ENCODE measurements at places on chromosomes 7 and 10.

DNA sequence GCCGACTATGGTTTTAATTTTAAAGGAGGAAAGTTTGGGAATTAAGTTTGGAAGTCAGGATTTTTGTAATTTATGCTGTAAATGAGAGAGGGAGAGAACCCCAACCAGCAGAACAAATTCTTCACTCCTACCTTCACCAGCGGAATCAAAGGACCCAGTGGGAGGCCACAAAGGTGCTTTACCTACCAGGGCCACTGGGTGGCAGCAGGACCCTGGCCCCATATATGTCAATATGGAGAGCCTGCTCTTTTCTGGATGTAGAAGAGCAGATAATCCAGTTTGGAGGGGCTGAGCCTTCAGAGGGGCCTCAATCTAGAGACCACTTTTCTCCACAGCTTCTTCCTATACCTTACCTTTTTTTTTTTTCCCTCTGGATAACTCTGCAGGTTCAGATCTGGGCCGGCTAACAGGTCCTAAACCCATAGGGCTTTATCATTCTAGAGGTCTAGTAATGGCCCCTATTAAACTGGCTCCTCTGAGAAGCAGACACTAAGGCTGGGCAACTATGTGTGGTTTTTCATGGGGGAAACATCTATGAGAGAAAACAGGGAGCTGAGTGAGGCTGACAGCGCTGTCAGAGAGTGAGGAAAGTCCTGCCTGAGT is 8.5 kb upstream of the SCD start:
- DNase-seq: no peak

DNA sequence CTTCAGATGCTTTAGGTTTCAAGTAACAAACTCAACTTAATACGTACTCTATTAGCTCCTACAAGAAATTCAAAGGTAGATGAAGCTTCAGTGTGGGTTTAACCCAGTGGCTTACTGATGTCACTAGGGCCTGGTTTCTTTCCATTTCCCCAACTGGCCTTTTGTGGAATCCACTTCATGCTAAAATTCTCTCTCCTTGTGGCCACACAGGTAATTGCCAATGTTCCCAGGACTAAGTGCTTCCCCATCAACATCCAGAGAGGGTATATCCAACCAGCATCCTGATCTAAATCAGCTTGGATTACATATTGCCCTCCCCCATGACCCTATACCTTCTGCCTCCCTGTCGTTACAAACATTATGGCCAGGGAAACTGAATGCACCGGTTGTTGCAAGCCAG is 10.7 kb downstream of the FBXL13 start:
- no peak for DNase-seq

DNA sequence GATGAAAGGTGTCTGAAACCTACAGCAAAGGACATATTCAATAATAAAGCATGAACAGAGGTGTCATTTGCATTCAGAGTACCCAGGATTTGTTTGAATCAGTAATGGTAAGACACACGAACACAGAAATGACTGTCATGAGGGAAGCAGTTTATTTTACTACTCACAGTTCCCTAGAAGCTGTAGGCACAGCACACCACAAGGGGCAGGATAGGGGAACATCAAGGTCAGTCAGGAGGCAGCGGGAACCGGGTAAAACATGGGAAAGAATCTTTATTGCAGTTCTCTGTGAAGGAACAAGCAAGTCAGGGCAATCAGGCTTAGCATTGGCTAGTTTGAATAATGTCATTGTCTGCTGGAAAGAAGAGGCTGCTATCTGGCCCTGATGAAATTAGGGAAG is 70.2 kb upstream of the PDSS1 start:
- no peak for DNase-seq

- DNase-seq: no peak
Measured at GRCh38 chr7:82019551-82020475, 250.0 kb upstream of the HGF start.

DNA sequence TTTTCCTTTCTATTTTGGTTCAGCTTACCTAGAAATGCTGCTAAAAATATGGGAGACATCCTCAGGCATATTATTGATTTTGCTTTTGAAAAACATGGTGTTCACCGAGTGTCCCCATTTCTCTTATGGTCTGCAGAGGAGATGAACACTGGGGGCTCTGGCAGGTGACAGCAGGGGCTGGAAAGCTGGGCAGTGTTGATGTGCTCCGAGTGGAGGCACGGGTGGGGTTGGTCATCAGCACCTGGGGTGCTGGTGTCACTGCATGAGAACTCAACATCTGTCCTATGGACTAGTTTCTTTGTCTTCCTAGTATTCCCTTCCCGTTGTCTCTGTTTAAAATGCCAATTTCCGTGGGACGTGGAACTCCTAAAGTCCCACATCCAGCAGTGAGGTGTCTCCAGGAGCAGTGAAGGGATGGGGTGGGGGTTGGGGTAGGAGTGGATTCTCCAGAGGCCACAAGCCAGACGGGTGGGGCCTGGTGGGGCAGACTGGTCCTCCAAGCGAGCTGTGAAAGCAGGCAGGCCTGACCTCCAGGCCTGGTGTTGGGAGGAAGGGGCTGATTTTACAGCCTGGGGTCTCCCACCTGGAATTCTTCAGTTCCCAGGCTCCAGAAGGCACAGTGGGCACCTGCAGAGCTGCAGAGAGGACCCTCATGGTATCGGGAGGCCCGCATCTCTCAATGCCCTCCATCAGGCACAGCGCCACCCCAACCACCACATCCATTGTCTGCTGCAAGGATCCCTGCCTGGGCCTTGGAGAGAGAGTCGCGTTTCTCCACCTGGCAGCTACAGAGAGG is 24.4 kb downstream of the ZNF775 start:
- DNase-seq: no peak

GRCh38 chr7:87933605-87933952 is 472 bp upstream of the ADAM22 start:
- DNase-seq: no peak

GRCh38 chr10:126839094-126839761 is 66.0 kb upstream of the DOCK1 start:
- no peak for DNase-seq

DNA sequence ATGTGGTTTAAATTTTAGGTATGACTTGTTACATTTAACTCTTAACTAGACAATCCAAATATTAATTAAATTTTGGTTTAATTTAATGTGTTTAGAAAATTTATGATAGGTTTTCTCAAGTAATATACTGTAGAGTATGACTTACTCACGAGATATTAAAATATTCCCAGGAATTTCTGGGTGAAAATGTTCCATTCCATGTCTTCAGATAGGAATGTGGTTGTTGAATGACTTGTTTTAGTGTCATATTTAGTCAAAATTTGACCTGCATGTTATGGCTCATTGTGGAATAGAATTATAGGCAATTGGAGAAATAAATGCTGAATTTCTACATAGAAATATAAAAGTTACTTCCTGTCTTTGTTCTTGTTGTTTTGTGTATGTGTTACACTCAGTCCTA is 46.7 kb downstream of the SHOC2 start:
- no peak for DNase-seq

DNA sequence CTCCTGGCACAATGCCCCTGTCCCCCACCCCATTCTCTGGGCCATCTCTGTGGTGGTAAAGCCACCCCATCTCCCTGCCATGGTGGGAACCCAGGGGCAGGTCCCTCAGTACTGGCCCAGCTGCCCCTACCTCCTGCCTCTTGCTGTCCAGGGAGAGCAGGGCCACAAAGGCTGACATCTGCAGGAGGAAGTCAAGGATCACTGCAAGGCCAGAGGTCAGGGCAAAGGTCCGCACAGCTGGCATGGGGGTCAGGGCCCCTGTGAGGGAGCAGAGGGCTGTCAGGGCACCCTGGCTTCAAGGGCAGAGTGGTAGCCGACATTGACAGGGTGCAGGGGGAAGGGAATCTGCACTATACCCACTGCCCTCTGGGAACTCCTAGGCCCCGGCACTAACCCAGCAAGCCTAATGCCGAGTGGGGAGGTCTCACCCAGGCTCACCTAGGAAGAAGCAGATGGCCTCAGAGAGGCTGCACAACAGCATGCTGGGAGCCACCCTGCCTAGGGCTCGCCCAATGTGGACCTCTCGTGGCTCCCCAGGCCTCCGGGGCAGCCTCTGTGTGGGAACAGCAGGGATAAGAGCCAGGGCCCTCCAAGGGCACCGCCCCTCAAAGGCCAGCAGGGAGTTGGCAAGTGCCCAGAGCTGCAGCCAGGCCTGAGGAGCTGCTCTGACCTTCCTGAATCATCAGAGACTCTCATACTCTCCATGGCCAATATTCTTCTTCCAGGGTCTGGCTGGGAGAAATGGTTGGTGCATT is 7.7 kb downstream of the NPC1L1 start:
- no peak for DNase-seq

DNA sequence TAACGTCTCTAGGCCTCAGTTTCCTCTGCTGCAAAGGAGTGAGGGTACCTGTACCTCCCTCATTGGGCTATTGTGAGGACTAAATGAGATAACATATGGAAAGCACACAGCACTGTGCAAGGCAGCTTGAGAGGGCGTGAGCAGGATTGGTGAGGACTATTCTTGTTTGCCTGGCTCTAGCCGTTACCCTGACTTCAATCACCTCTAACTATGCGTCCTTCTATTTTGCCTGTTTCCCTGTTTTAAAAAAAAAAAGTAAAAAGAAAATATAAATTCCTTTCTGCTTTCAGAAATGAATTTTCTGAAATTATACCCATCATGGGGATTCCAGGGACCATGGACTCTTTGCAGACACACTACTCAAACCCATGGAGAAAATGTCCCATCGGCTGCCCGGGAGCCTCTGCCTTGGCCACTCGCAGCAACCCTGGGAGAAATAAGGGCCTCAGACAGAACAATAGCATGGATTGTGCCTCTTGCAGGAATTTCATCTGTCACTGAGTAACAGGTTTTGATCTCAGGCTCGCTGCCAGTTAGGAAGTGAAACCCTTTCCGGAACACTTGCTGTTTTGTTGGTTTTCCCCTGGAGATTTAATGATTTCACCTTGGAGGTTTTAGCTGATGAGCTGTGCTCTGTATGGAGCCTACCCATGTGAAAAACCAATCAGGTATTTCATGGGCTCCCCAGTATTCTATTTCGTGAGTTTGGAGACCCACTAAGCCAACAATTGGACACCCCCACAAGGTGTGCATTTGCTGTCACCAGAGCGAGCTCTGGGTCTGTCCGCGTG is 55.6 kb downstream of the STEAP1B start:
- DNase-seq: no peak

- no peak for DNase-seq
Measured at GRCh38 chr7:75631711-75632110, 107.0 kb downstream of the HIP1 start.

DNA sequence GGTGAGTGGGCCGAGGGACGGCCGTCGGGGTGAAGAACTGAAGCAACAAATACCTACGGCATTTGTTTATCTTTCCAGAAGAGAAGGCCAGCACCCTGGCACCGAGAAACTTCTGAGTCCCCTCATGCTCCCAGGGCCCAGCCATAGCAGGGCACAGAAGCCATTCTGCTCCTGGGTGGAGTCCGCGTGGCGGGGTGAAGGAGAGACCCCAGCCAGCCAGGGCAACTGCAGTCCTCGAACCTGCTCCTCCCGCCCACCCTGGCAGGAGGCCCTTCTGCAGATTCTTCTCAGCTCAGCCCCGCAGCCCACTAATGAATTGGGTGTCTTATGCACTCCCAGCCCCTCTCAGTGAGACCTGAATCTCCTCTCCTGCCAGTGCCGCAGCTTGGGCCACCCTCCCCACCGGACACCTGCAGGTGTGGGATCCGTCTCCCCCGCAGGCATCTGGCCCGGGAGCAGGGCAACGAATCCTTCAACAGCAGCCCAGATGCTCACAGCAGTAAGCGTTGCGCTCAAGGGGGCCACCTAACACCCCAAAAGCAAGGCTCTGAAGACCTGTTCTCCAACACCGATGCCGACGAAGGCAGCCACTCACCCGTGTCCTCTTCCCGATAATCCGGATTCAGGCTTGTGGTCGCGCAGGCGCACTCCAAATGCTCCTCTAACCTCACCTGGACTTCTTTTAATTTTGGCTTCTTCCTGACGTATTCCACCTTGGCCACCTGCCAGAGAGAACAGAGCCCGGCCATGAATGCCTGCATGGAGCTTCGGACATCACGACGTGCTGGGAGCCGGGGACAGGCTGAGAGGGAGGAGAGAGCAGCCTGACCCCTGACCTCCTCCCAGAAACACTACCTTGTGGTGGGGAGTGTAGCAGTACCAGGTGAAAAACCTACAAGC is 18.9 kb downstream of the PDGFA start:
- DNase-seq: no peak

- DNase-seq: no peak
Measured at GRCh38 chr7:32588657-32589056, 93.4 kb downstream of the AVL9 start.

DNA sequence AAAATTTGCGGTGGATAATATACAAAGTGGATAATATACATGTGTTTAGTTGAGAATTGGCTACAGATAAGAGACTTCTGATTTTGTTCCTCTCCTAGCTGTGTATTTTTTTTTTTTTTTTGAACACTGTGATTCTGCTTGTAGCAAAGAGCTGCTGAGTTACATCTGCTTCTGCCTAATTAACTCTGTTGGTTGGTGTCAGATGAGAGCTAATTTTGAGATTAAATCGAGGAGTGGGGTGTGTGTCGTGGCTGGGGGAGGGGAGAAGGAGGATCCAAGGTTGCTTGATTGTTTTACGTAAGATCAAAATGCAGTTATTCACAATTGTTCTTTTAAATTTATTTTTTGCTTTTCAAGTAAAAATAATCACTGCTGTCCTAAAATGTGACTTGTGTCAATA is 11.3 kb downstream of the KAT6B start:
- no peak for DNase-seq

- DNase-seq: no peak
Measured at GRCh38 chr10:4671451-4672145, 154.4 kb upstream of the AKR1E2 start.

DNA sequence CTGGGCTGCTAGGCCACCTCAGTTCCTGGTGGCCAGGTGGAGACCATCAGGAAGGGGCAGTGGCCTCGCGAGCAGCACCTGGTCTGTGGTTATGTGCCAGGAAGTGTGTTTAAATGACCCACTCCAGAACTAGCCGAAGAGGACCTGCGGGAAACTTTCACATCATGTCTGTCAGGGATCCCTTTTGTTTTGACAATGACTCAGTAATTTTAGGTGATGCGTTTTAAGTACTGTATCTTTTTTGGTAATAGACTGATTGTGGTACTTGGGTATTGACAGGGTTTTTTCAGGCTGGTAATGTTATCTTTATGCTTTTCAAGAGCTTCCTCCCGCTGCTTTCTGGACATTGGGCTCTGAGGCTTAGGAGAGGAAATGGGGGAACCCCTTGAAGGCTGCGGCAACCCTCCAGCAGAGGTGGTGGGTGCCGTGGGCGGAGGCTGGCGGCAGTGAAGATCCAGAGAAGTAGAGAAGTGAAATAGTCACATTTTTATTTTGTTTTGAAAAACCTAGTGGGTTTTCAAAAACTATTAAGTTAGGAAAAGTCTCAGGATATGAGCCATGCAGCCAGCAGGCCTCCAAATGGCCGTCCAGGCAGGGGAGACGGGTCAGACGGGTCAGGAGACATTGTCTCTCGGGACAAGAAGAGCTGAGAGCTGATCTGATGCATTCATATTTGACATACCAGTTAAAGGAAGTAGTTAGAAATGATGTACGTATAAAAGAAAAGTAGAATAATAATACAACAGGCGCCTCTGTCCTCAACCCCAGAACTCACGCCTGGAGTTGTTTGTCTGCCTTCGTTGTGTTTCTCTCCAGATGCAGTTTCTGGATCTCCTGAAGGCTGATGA is 27.7 kb downstream of the PPP2R2D start:
- DNase-seq: no peak

GRCh38 chr7:131533151-131533559 is 23.3 kb downstream of the PODXL start:
- no peak for DNase-seq

- no peak for DNase-seq
Measured at GRCh38 chr10:80544316-80544953, 6.7 kb downstream of the SH2D4B start.
